ENCODE measurements at places on chromosomes 2 and 18.
A peak's percentile ranks its signal among the peaks of the same experiment; 100 is the strongest.

GRCh38 chr2:237514474-237515130, 27.6 kb downstream of the MLPH start:
- DNase-seq = no peak

DNA sequence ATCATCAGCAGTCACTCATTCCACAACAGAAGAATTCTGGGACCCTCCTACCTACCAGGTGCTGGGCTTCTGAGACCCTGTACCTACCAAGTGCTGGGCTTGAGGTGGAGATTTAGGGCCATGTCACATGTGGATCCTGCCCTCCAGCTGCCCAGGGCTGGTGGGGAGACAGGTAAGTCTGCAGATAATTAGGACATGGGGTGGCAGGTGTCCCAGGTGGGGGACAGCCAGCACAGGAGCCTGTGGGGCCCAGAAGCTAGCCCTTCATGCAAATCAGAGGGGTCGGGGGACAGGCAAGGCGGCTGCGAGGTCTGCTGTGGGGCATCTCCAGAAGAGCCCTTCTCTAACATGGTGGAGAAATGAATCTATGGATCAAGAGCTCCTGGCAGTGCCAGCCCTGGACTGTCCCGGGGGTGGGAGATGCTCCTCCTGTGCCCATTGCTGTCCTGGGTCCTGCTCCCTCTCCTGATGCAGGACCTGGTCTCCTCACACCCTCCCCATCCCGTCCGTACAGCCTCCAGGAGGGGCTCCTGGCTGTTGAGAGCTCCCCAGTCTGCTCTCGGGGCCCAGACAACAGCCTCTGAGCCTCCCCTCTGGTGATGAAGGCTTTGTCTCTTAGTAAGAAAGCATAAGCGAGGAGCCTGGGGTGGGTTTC, 106.3 kb upstream of the GLI2 start:
- no peak for DNase-seq

- no peak for DNase-seq
These were observed 143.4 kb downstream of the EML6 start for GRCh38 chr2:54866868-54867267.

DNA sequence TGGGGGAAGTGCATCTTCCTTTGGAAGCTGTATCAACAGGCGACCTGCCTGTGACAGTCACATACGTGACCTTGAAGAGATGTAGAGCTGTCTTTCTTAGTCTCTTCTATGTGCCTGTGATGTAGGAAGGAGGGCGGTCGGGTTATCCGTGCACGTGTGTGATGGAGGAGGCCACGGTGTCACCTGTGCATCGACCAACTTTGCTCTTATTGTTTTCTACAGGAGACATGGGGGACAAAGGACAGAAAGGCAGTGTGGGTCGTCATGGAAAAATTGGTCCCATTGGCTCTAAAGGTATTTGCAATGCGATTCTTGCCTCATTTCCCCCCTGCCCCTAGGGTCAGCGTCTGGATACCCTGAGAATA, 20.7 kb upstream of the ALLC start:
- no peak for DNase-seq

- no peak for DNase-seq
These were observed 49.5 kb downstream of the SPRED2 start for GRCh38 chr2:65382776-65383357.

DNA sequence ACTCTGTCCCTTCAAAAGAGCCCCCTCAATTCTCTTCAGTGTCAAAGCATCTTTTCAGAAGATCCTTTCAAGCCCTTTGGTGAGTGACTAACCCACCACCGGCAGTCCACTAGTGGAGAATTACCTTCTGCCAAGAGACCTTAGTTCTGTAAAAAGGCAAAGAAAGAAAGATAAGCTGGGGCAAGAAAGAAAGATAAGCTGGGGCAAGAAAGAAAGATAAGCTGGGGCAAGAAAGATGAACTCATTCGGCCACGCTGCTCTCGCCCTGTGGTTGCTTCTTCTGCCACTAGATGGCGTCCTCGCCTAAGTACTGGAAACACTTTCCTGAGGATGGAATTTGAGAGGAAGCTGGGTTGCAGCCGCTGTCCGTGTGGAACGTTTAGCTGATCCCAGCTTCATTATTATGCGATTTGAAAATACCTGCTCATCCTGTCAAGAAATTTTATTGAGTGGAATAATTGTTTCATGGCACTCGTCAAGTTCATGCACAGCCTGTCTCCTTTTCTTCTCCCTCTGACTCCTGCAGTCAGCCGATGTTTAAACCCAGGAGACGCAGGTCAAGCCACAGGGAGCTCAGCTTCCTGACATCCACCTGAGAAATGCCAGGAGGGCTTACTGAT, 17.3 kb upstream of the ANXA4 start:
- peak; percentile 78 for DNase-seq

GRCh38 chr18:70005580-70005979, 57.9 kb upstream of the CD226 start:
- no peak for DNase-seq

Data from D341Med (cell line).